ENCODE measurements at places on chromosomes 3 and 15.

DNA sequence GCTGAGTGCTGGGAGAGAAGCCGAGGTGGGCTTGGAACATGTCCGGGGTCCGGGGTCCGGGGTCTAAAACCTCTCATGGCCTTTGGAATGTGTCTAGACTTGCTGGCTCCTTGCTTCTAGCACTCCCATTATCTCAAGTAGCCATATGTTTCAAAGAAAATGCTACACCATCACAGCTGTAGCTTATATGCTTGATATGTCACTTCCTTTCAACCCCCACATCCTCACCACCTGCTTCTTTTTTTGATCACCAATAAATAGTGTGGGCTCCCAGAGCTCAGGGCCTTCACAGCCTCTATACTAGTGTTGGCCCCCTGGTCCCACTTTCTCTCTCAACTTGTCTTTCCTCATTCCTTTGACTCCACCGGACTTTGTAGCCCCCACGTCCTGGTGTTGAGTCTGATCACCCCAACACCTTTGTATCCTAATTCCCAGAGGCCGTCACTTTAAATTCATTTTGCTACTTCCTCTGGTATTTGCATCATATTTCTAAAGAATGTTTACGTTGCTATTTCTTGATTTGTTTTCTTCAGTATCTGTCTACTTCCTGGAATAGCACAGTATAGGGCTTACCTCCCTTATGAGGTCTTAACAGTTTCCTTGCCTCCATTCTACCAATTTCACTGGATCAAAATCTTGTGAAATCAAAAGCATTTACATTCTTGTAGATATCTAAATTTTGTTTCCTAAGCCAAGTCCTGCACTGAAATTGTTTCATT lies 71.9 kb upstream of the CHRNB4 start:
- no peak for DNase-seq

- DNase-seq: no peak
These were observed 870 bp upstream of the CHAC1 start for GRCh38 chr15:40952301-40952900.

DNA sequence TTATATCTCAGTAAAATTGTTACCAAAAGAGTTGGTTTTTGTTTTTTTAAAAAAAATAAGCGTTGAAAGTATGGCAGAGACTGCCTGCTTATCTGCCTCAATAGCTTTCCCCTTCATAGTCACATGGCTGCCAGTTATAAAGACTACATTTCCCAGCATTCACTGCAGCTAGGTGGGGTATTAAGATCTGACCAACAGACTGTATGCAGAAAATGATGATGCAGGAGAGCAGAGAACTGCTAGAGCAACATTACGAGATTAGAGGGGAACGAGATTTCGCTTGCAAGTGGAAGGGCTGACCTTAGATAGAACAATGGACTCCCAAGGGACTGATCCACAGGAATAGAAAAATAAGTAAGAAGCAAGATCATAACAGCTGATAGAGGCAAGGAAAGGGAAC lies 14.3 kb downstream of the RHOA start:
- DNase-seq: no peak

DNA sequence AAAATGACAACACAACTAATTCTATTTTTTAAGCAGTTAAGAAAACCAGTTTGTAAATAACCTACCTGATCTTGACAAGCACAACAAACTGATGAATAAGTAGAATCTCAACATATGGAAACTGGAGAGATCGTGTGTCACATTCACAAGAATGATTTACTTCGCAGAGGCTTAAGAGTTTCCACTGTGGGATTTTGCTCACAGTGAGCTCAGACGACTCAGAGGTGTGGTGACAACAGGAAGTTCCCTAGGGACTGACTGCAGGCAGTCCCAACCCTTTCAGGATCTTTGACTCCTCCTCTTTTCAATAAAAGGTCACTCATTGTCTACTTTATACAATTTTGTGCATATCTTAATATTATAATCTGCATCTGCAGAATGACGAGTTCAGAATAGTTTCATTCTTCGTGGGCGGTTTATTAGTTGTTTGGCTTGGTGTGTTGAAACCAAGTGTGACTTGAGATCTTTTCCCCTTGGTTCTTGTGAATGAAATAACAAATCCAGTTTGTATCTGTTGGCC lies at the start of gene LIPH:
LIPH (minus strand) TSS at position 231 of the 520 bp plus-strand sequence; CDS start at position 114, 117 bp downstream.
- no peak for DNase-seq

GRCh38 chr15:99651023-99651807 lies 82.0 kb downstream of the LYSMD4 start:
- no peak for DNase-seq

DNA sequence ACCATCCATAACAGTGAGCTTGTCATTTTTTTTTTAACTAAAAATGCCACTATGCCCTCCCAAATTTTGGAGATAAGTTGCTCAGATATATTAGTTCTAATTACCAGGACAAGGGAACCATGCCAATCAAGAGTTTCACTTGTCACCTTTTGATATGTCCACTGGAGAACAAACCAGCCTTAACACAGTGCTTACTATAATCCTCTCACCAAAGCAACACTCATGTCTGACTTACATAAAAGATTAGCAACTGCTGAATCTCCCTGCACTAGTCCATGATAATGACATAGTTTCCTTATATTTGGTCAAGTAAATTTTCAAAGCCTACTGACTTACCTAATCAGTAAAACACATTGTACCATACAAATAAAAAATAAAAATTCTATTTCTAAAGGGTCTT lies 44.4 kb downstream of the TTBK2 start:
- no peak for DNase-seq

DNA sequence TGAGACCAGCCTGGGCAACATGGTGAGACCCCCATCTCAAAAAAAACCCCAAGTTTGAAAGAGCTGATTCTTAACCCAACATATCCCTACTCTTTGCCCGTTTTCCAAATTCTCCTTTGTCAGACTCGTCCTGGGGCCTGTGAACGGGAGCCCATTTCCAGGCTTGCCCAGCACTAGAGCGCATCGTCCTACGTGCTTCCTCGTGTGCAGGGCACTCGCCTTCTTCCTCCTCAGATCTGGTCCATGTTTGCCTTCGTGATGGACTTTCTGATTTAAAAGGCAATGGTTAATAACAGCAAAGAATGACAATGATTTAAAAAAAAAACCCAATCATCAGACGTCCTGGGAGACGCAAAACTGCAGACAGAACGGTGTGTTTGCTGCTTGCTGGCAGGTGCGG lies 10.1 kb downstream of the MELTF start:
- no peak for DNase-seq

- no peak for DNase-seq
These were observed 534 bp upstream of the UBE2E1 start for GRCh38 chr3:23805210-23805632.

- no peak for DNase-seq
These were observed 108.5 kb downstream of the APBA2 start for GRCh38 chr15:28994142-28994830.

DNA sequence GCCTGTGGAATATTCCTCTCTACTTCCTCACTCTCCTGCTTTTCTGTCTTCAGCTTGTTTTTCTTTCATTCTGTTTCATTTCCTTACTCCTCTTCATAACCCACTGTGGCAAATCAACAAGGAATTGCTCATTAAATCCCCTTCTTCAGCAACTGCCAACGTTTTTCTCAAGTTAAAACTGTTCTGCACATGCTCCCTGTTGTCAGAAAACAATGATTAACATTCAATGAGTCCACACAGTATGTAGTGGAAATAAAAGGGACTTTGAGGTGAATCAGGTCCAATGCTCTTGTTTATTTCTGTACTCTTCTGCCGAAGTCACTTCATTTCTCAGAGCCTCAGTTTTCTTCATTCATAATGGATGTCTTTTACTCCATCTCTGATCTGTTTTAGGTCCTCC lies 11.9 kb upstream of the ROBO2 start:
- no peak for DNase-seq

GRCh38 chr3:69784954-69785514 lies 45.8 kb downstream of the MITF start:
- no peak for DNase-seq

GRCh38 chr15:80733460-80733859 lies 38.4 kb downstream of the ABHD17C start:
- no peak for DNase-seq

- no peak for DNase-seq
These were observed 21.3 kb downstream of the GORASP1 start for GRCh38 chr3:39086144-39086543.

GRCh38 chr3:46928282-46928681 lies 48.3 kb downstream of the CCDC12 start:
- no peak for DNase-seq

- DNase-seq: peak; percentile 50
These were observed 43.9 kb downstream of the THBS1 start for GRCh38 chr15:39624806-39625205.

- DNase-seq: no peak
These were observed 5.4 kb upstream of the PLOD2 start for GRCh38 chr3:146166415-146166821.

- no peak for DNase-seq
These were observed 268.1 kb upstream of the UBE2E2 start for GRCh38 chr3:22935040-22935439.

DNA sequence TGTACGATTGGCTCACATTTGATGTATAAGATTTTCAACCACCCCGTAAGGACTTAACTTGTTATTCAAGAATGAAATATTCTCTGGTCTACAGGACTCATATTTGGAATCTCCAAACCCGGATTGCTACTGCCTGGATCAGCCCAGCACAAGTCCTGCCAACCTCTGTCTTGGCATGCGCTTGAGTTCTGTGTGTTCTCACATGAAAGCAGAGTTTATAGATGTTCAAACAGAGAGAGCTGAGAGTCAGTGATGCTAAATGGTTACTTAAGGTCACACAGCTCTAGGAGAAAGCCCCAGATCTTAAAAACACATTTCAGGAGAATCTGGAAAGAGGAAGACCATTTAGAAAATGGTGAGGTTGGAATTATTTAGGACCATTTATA lies 268.0 kb upstream of the TBL1XR1 start:
- no peak for DNase-seq

DNA sequence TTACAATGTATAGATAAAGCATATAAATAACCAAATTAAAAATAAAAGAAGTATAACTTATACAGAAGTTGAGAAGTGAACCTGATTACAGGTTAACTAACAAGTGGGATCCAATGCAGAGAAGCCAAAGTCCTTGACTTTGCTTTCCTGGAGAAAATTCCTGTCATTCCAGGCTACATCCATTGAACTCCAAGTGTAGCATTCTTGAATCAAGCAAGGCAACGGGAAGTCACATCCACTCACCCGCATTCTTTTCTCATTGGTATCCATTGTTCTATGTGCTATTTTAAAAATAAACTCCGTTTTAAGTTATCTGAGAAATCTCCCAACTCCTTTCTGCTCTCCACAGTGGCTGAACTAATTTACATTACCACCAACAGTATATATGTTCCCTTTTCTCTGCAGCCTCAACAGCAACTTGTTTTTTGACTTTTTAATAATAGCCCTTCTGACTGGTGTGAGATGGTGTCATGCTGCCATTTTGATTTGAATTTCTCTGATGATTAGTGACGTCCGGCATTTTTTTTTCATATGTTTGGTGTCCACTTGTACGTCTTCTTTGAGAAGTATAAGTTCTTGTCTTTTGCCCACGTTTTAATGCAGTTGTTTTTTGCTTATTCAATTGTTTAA lies 534.3 kb downstream of the ROBO1 start:
- DNase-seq: no peak

DNA sequence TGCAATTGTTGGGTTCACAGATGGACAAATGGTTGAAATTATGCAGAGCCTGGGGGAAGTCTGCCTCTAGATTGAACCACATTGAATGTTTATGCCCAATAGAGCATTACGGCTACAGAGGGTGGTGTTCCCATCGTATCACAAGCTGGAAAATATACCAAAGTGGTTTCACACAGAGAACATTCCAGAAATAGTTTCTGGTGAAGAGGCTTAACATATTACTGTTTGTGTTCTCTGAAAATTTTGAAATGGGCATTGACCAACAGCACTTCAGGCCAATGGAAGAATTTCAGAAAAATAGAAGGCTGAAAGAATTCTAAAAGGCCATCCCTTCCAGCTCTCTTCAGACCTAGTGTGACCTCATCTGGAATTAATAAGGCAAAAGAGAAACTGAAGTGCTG lies 203.9 kb downstream of the NEK10 start:
- DNase-seq: no peak

DNA sequence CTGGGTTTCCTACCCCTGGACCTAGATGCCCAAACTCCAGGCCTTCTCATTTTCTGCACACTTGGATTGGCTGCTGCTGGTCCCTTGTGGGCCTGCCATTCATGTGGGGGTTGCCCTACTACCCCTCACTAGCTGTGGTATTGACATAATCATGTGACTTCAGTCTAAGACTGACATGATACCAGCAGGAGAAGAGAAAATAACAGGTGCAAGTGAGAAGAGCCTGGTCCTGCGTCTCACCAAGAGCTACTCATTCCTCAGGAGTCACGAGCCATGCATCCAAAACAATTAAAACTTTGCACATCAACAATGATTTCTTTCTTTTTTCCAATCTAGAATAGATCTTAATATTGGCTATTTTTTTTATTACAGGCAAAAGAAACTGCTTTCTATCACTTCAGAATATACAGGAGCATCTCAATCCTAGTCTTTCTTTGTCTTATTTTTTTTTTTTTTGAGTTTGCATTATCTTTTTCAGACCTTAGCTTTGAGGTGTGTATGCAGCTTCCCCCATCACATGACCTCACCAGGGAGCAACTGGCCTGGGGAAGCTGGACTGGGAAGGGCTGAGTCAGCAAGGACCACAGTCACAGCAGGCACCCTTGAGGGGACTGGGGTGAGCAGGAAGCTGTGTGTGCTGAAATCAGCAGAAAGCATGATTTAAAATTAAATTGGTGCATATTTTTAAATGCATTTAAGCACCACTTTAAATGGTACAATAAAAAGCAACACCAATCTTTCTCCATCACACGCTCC lies 27.6 kb downstream of the SLC9A9 start:
- DNase-seq: no peak

DNA sequence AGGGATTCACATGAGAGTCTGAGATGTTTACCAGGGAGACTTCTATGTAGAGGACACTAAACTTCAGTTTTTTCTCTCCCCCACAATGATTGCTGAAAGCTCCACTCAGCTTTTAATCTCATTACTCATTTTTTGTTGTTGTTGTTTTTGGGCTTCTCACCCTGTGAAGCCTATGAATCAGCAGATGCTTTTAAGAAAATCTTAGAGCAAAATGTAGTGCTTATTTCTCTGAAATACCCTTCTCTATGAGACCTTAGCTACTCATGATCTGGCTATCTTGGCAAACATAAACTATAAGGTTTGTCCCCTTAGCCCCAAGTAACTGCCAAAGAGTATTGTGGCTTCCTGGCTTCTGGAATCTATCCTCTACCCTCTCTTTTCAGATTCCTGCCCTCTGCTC lies 537.3 kb downstream of the OCA2 start:
- DNase-seq: no peak

DNA sequence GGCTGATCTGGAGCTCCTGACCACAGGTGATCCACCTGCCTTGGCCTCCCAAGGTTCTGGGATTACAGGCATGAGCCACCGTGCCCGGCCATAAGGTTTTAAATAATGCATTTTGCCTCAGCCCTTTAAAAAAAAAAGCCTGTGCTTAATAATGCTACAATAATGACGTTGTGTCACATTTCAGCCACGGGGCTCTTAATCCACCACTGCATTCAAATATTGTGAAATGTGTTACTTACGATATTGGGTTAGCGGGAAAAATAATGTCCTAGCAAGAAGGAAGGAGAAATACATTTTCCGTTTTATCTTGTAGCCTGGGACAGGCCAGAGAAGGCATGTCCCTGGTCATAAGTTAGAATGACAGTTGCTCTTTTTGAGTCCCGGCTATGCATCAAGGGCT lies 17.6 kb downstream of the PAQR5 start:
- no peak for DNase-seq

All from stimulated activated CD8-positive, alpha-beta memory T cell treated with anti-CD3 and anti-CD28 coated beads, Interleukin-12 subunit alpha, Interleukin-12 subunit beta, amount 100 ng/mL, for 1 hour (primary cell).